ENCODE measurements at places on chromosomes 7 and 10.

DNA sequence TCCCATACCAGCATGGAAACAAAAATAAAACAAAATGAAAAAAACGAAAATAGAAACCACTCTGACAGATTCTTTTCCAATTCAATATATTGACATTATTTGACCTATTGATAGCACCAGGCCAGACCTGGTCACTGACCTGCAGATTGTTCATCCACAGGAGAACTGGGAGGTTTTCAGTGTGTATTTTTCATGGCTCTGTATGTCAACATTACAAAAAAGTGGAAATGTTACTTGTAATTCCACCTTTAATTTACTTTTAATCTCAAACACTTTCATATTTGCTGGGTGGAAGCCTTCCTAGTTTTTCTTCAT lies 2.9 kb downstream of the HKDC1 start:
- no peak for DNase-seq

DNA sequence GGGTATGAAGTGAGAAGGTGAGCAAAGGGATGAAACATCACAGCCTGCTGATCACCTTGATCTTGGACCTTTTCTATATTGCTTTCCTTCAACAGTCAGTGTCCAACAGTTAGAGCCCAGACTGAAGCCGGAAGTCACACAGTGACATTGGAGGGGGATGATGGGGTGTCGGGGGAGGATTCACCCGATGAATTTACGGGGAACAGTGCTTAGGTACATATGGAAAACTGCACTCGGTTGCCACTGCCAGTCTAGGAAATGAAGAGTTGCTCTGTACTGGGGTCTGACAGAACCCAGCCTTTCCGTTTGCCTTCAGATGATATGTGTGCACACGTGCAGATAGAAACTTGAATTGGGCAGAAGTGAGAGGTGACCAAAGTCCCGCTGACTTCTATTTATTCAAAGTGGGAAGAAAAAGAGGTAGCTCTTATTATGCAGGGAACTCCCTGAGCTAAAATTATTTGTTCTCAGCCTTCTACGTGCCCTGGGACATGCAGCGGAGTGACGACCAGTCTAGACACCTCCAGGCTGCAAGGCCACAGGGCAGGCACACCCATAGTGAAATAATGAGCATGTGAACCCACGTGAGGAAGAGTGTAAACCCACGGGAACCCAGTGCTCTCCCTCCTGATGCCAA lies 107.2 kb upstream of the INHBA start:
- DNase-seq, result no peak

DNA sequence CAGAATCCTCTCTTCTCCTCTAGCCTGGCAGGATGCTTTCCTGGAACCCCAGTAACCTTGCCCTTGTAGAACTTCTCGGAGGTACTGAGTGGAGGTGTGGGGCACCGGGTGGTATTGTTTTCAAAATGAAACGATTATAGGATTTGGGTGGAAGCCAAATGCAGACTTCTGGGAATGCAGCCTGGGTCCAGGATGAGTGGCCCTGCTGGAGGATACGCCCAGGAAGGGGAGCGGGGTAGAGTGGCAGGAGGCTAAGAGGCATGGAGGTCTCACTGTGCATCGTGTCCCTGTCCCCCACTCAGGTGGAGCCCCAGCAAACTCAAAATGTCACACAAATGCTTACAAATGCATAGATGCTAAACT lies 109.1 kb upstream of the PPIF start:
- no peak for DNase-seq

- DNase-seq, result no peak
Measured at GRCh38 chr7:7805511-7806153, 87.2 kb upstream of the RPA3 start.

GRCh38 chr10:484441-484924 lies 205.0 kb downstream of the DIP2C start:
- peak; percentile 36 for DNase-seq

DNA sequence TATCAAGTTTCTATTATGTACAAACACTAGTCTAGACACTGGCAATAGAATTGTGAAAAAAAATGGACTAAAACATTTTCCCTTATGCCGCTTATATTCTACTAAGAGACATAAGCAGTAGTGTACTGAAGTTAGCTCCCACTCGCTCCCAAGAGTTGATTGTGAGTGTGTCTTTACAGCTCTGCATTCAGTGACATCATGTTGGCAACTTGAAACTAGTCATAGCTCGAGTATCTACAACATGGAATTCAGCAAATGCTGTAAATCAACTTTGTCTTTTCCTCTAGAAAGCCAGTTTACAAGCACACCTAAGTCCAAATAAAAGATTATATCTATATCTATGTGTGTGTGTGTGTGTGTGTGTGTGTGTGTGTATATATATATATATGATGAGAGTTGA lies 58.8 kb upstream of the MAGI2 start:
- DNase-seq, result no peak

Data from central memory CD4-positive, alpha-beta T cell (primary cell).